ENCODE measurements at places on chromosomes 16 and 17.

GRCh38 chr17:34653511-34653910, 74.1 kb downstream of the TMEM132E start:
- no peak for DNase-seq

DNA sequence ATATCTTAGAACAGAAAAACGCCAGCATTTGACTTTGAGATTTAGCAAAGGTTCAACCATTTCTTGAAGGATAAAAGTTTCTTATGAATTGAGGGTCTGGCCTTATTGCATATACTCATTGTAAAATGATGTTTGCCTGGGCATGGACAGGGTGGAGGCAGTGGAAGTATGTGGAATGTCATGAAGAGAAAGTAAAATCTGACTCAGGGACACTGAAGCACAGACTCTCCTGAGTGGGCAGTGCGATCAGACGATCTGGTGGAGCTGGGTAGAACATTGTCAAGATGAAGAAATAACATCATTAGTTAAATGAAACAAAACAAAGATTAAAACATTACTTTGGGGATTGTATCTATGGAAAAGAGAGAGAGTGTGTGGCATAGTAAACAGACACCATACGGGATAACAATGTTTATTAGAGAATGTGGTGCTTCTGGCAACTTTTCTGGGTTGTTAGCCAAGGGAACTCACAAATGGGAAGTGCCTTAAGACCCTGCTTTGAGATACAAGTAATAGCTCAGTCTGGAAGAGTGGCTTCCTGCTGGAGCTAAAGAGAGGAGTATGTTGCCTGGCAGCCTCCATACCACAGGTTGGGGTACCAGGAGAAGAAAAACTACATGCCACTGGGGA, 4.4 kb downstream of the MAP3K3 start:
- DNase-seq: no peak

- no peak for DNase-seq
Measured at GRCh38 chr16:58318391-58318790, 23.6 kb upstream of the PRSS54 start.

DNA sequence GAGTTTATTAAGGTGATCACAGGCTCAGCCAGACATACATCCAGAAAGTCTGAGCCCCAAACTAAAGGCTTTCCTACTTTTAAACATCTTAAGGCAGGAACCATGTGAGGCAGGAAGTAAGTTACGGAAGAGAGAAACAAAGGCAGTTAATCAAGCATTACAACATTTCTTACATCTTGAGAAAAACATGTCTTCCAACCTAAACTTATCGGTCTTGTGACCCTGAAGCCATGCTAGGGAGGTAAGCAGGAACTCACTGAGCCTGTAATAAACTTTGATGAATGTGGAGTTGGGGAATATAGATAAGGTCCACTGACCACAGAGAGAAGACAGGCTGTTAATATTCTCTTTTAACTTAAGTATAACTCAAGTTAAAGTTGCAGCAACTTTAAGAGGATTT, 3.5 kb upstream of the ACSM3 start:
- no peak for DNase-seq

DNA sequence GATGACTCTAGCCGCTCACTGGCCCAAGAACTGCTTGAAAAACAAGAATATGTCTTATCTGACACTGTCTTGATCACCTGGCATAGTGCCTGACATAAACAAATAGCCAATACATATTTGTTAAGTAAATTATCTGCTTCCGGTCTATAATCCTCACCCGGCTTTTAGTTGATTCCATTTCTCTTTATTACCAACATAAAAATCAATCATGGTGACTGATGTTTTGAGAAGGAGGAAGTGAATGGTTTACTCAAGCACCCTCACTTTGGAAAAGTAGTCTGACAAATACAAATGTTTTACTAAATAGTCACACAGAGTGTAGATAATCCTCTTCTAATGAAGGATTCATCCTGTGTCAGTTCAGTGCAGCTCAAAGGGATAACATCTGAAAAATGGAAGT, 47.0 kb downstream of the SKAP1 start:
- no peak for DNase-seq

GRCh38 chr17:69254187-69254586, 25.6 kb upstream of the ABCA10 start:
- DNase-seq: no peak

GRCh38 chr17:67629971-67630320, 87.8 kb upstream of the NOL11 start:
- DNase-seq: peak; percentile 29

- no peak for DNase-seq
Measured at GRCh38 chr16:85961988-85962915, 63.3 kb downstream of the IRF8 start.

DNA sequence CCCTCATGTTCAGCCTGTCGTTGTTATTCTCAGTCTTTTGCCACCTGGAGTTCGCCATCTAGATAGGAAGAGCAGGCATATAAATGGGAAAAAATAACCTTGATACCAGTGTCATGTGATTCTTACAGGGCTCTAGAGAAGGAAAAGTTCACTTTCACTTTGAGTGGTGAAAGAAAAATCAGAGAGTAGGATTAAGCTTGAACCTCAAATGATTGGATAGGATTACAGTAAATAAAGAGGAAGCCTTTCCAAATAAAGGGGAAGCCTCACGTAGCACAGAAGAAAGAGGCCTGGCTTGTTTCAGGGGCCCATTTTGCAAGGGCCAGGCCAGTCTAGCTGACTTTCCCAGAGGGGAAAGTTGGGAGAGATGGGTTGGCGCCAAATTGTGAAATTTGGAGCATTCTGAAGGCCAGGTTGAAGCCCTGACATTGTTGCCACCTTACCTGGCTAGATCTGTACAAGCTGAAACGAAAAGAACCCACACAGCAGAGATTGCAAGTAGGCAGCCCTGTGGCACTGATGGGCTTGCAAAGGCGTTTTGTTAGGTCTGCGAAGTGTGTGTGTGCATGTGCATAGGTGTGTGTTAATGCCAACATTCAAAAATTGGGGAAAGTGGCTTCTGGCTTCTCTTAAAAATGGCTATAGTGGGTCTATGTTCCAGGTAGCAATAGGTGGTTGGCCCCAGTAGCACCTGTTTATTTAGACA, 38.8 kb downstream of the TMC6 start:
- no peak for DNase-seq

- DNase-seq: no peak
Measured at GRCh38 chr16:67979955-67980678, at the start of gene DPEP3. TSS of gene DPEP3 (minus strand) at chr16:67980499. CDS start at chr16:67980380, 119 bp downstream.

DNA sequence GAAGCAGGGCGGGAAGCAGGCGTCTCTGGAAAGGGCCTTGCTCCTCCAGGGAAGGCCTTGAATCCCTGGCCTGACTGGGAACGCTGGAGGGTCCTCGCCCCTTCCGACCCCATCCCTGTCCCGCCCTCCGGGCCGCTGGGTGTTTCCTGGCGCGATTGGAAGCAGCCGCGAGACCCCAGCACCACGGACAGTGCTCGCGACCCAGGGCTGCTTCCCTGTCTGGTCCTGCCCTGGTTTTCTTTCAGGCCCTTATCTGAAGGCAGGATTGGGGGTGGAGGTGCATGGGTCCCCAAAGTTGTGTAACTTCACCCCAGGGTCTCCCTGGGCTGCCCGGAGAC, 2.1 kb downstream of the MGAT5B start:
- no peak for DNase-seq

- no peak for DNase-seq
Measured at GRCh38 chr17:5893741-5894140, 176.4 kb upstream of the WSCD1 start.

GRCh38 chr17:38628441-38628840, 22.7 kb upstream of the SRCIN1 start:
- no peak for DNase-seq

- no peak for DNase-seq
Measured at GRCh38 chr17:19618015-19618414, 30.5 kb upstream of the ALDH3A2 start.

DNA sequence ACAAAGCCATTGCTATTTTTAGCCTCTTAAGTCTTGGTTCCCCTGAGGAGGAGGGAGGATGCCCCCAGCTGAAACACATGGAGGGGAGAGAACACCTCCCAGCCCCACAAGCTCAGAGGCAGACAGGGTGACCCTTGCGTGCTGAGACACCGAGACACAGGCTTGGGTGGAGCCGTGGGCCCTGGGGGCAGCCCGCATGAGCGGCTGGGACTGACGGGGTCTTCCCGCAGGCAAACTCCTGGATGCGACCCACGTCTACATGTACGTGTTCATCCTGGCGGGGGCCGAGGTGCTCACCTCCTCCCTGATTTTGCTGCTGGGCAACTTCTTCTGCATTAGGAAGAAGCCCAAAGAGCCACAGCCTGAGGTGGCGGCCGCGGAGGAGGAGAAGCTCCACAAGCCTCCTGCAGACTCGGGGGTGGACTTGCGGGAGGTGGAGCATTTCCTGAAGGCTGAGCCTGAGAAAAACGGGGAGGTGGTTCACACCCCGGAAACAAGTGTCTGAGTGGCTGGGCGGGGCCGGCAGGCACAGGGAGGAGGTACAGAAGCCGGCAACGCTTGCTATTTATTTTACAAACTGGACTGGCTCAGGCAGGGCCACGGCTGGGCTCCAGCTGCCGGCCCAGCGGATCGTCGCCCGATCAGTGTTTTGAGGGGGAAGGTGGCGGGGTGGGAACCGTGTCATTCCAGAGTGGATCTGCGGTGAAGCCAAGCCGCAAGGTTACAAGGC, 9.8 kb downstream of the SLC16A3 start:
- peak; percentile 81 for DNase-seq

- no peak for DNase-seq
Measured at GRCh38 chr17:68719431-68719830, 118.3 kb upstream of the FAM20A start.

- no peak for DNase-seq
Measured at GRCh38 chr17:27496437-27496943, 40.2 kb downstream of the KSR1 start.

DNA sequence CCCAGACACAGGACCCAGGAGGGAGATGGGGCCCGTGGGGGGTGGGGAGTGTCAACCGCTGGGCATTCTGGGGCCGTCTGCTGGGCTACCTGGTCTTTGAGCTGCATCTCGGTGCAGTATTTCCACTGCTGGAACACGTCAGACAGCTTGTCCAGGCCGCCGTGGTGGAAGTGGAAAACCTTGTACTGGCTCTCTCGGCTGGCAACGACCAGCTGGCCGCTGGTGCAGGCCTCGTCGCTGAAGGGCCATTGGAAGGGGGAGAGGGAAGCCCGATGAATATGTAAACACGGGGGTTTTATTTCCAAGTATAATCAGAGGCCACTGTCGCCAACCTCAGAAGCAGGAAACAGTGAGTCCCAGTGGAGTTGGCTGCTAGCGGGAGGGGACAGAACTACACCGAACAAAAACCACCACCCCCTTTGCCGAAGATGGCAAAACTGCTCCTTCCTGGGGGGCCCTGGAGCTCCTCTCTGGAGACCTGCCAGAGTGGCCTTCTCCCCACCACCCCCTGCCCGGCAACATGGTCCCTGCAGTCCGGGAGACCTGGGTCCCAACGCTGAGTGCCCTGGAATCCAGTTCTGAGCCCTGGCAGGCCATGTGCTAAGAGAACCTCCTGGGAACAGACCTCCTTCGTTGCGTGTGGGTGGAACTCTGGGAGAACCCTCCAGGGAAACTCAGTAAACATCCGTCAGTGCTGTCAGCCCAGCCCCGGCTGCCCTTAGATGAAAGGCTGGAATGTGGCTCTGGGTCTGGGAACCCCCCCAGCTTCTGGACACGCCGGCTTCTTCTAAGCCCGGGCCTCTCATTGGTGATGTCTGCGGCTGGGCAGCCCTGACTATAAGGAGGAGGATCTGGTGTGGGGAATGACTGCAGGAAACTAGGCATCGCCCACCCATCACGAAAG, 84.1 kb downstream of the TBC1D16 start:
- no peak for DNase-seq

DNA sequence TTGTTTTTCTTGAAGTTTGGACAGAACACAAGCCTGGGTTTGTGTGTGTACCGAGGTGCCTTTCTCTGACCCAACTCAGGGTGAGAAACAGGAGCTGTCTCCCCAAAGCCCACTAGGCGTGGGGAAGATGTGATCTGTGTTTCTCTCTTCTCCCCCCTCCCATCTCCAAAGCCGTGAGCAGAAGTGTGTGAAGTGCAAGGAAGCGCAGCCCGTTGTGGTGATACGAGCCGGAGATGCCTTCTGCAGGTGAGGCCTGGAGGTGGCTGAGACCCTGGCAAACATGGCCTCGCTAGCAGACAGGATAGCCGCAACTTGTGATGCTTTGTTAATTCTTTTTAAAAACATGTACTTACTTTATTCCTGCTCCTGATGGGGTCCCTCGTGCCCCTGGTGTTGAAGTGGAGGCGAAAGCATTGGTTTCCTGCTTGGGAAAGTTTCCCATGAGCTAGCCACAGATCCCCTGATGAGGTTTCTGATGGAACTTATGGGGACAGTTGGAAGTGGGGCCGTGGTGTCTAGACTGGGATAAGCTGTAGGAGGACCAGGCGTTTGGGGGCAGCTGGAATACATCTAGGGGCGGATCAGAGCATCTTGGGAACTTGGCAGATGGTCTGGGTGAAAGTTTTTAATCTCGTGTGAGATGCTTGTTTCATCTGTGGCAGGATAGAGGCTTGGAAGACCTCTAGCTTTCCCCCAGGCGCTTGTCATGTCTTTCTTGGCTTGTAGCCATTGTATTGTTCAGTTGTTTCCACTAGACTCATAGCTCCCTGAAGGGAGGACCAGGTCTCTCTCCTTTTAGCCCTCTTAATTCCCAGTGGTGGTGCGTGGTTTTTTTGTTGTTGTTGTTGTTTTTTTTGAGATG, 893 bp downstream of the CTU2 start:
- DNase-seq: no peak

GRCh38 chr17:12909046-12909445, 108.8 kb downstream of the ELAC2 start:
- DNase-seq: no peak

GRCh38 chr17:29880031-29880430, 50.0 kb downstream of the SSH2 start:
- DNase-seq: no peak

DNA sequence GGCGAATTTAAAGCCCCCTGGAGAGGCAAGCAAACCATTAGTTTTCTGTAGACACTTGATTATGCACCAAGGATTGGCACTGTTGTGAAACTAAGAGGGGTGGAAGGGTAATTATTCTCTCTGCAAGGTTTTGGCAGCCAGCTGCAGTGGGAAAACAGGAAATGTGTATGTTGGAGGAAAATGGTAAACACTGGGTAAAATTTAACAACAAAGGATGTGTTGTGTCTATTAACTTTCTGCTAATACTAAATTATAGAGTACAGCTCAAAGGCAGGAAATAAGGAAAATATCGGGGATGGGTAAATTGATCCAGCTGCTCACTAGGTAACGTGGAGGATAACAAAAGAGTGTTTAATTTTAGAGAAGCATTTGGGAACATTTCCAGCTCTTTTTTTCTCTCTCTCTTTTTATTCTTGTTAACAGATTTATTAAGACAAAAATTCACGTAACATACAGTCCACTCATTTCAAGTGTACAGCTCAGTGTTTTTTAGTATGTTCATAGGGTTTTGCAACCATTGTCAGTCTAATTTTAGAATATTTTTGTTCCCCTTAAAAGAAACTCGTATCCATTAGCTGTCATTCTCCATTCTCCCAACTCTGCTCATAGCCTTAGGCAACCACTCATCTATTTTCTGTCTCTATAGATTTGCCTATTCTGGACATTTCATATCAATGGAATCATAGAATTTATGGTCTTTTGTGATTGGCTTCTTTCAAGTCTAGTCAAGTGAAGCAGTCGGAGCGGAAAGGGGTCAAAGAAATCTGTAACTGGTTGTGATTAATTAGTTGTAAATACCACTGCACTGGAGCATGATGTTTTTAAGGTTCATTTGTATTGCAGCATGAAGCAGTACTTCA, 41.8 kb downstream of the TANGO6 start:
- no peak for DNase-seq

GRCh38 chr16:83666449-83666848, 141.3 kb upstream of the HSBP1 start:
- no peak for DNase-seq

- DNase-seq: no peak
Measured at GRCh38 chr16:27967169-27967568, 96.3 kb downstream of the GSG1L start.

Data from CD4-positive, alpha-beta T cell treated with Interleukin-4 for 4 hours (primary cell).